Ovary (tissue), 10 donors: ENCODE measurements at places on chromosomes 3 and 15. TPM values are rescaled to one million over a fixed set of nuclear protein-coding genes. Genes with fewer than 3 reads are reported as not detected.
A peak's percentile ranks its signal among the peaks of the same experiment; 100 is the strongest.

GRCh38 chr15:45314960-45315359, 62.9 kb downstream of the SLC28A2 start:
- DNase-seq: no peak

DNA sequence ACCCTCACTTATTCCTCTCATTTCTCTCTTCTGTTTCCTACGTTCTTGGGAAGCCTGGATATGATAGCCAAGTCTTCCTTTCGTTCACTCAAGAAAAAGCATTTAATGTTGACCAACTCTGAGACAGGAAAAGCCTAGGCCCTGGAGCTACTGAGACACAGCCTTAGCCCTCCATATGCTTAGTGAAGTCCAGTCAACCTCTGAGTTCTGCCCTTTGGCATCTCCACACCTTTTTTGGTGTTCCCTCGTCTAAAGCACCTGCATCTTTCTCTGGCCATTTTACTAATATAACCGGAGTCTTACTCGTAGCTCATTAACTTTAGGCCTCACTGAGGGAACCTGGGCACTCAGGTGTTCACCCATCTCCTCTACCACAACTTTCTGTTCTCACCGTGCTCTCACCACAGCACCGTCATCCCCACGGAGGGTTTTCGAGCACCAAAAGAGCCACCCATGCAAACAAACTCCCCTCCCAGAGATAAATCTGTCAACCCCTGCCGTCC, 632 bp downstream of the MTHFS start:
- DNase-seq: no peak

- DNase-seq: no peak
Observed at GRCh38 chr3:157263027-157263426, 103.1 kb upstream of the CCNL1 start.

GRCh38 chr15:95701410-95701809, 629.1 kb upstream of the NR2F2 start:
- DNase-seq: no peak

DNA sequence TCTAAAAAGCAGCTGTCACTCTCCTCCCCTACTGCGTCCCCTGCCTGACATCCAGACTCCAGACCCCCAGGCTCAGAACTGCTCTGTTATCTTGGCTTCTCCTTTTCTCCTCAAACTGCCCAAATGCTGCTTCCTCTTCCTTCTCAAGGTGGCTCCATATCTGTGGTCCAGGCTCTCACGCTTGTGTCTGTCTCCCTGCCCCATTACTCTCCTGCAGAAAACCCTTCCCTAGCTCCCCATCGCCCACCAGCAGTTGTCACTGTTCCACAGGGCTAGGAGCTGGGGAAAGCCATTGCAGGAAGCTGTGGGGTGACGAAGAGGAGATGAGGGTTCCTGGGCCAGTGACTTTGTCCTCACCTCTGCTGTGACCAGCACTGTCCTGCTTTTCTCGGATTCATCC, 30.7 kb upstream of the CGNL1 start:
- no peak for DNase-seq

DNA sequence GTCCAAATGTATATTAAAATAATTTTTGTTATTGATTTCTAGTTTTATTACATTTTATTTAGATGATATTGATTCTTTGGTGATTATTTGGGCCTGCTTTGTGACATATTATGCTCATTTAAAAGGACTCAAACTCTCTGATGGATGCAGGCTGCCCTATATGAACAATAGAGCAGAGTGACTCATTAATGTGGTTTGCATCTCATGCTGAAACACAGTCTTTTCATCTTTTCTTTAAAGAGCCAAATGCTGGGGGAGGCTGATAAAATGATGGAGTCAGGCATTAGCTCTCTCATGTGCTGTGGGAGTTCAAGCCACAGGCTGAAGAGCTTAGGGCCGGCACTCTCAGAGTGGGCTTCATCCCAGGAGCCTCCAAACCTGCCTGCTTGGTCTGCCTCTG, 7.2 kb downstream of the PLA1A start:
- DNase-seq: no peak

DNA sequence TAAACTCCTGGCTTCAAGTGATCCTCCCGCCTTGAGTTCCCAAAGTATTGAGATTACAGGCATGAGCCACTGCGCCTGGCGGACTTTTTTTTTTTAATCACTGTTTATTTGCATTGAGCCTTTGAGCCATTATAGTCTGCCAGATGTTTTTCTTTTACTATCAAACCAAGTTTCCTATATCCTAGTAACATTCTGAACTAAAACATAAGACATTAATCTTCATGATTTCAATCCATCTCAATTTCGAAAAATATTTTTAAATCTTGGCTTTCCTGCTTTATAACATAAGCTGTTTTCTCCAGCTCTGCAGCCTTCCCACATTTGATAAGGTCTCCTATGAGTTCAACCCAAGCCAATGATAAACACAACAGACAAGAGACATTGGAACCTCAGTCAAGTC, 75.4 kb downstream of the UMPS start:
- DNase-seq: no peak

- DNase-seq: no peak
Observed at GRCh38 chr3:71560665-71561064, 22.9 kb downstream of the FOXP1 start.

- DNase-seq: no peak
Observed at GRCh38 chr15:47754312-47754711, 37.0 kb downstream of the SEMA6D start.

- no peak for DNase-seq
Observed at GRCh38 chr15:100043692-100044091, 298.1 kb downstream of the ADAMTS17 start.

DNA sequence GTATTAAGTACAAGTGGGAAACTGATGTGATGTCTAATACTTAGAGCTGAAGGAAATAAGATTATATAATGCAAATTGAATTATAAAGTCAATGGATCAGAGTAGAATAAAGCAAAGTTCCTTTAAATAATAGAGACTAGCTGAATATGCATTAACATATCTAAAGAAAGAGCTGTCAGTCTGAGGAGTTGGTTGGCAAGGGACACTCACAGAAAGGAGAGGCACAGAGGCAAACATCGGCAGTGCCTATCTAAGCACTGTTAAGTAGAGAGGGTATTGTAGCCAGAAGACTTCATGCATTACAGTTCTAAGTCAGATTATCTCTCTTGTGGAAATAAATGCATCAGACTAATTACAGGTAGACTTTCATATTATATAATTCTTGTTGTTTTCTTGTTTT, 16.6 kb downstream of the NRG4 start:
- DNase-seq: no peak

GRCh38 chr15:24269166-24269571, 406.4 kb upstream of the NPAP1 start:
- no peak for DNase-seq

DNA sequence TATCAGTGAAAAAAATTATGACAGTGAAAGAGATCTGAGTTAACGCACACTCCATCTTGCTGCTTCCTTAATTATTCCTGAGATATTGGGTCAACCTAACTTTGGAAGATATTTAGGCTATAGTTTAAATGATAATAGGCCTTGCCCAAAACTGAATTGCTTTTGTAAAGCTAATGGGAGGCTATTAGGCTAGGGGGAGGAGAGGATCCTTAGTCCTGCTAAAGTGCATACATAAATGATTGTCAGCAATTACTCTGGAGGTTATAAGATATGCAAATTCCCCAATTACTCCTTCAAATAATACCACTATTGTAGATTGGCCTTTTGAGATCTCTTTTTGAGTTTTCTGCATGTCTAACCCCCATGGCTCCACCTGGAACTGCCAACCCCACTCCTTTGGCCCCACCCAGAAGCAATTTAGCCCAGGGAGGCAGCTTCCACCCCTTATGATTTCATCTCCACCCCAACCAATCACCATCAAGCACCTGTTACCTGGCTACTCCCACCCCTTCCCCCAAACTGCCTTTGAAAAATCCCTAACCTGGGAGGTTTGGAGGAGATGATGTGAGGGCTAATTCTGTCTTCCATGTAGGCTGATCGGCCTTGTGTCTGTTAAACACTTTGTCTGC, 509.3 kb upstream of the TGFBR2 start:
- no peak for DNase-seq

DNA sequence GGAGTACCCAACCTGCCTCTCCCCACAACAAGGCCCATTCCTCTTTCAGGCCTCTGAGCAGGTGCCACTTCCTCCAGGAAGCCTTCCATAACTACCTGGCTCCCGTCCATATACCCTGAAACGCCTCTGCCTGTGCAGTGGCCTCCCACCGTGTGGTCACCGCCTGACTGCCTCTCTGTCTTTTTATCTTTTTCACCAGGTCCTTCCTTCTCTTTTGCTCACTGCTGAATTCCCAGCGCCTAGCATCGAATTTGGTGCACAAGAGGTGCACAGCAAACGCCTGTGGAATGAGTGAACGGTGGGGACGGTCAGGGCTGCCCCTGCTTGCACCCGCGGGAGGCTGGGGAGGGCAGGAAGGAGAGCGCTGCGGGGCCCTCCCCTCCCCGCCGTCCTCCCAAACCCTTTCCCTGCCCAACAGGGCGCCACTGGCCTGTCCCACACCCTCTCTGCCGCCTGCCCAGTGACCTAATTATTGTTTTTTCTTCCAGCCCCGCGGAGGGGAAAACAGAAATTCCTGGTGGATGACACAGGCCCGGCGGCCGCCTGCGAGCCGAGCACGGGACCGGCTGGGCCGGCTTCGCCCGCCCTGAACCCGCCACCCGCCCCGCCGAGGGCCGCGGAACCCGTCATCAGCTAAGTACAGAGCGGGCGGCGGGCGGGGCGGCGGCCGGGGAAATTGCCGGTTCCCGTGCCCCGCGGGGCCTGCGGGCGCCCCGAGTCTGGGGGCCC, 140.1 kb downstream of the SMAD6 start:
- peak; percentile 89 for DNase-seq

- DNase-seq: no peak
Observed at GRCh38 chr3:189630767-189631372, 319 bp upstream of the TP63 start.

GRCh38 chr3:156479604-156480003, 75.3 kb downstream of the SSR3 start:
- DNase-seq: no peak

DNA sequence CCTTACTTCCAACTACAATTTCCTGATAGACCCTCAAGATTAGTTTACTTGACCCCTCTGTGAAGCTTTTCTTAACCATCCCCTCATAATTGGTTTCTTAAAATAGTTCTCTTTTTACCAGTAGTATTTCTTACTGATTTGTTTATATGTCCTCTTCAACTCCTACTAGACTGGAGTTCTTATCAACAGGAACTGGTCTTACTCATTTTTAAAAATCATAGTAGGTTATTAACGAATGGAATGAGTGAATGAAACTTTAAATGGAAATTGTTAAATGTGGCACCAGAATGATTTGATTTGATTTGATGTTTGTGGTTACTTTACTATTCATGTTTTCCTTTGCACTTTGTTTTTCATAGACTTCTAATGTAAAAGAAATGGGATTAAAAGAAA, 91.5 kb downstream of the NEO1 start:
- DNase-seq: no peak

DNA sequence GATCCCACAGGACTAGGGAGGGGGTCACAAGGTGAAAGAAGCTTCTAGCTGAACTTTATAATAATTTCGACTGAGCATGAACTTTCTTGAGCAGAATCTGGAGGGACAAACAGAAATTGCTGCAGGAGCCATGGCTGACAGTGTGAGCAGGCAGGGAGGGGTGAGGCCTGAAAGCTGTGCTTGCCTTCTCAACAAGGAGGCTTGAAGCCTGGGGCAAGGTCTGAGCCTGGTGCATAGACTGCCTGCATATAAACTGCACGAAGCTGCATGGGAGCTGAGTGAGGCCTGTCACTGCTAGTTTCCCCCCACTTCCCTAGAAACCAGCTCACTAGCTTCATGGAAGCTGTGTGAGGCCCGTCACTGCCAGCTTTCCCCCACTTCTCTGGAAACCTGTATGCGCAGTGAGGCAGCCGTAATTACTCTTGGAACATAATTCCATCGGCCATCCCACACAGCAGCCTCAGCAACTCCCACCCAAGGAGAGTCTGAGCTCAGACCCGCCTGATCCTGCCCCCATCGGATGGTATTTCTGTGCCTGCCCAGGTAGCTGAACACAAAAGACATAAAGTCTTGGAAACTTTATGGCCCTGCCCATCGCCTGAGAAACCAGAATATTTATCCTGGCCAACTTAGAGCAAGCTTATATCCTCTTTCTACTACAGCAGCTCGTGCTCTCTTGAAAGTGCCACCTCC, 136.5 kb downstream of the PLCH1 start:
- DNase-seq: no peak

GRCh38 chr3:167626490-167626889, 27.3 kb downstream of the WDR49 start:
- no peak for DNase-seq

GRCh38 chr3:151976211-151977050, 103.0 kb downstream of the SUCNR1 start:
- no peak for DNase-seq

KLHL6 gene
- polyA plus RNA-seq: 0.21 TPM

MINAR1 gene
- 0.38 TPM for polyA plus RNA-seq

SLC25A36 gene
- 34.7 TPM for polyA plus RNA-seq

NR2E3 gene
- not detected for polyA plus RNA-seq

MYO5C gene
- 3.4 TPM for polyA plus RNA-seq

KCNMB2 gene
- polyA plus RNA-seq: 7.6 TPM
